T-helper 2 cell treated with Interferon-gamma antibody and Interleukin-4, amounts not matched to agents 100 ng/mL and 5 ng/mL, for 36 hours (primary cell): ENCODE measurements at places on chromosomes 4 and X. TPM values are rescaled to one million over a fixed set of nuclear protein-coding genes. Genes with fewer than 3 reads are reported as not detected.

ARMCX6 gene
- 43.4 and 43.7 TPM in 2 replicates for total RNA-seq

GASK1B gene
- total RNA-seq = not detected in 2 replicates

NMU gene
- not detected in 2 replicates for total RNA-seq

AMER1 gene
- total RNA-seq = 3.7 TPM in 2 replicates

PDCL2 gene
- total RNA-seq = not detected in 2 replicates

FRMD7 gene
- total RNA-seq = not detected in 2 replicates

IGFBP7 gene
- total RNA-seq = 0.18 and 0.23 TPM in 2 replicates

MSN gene
- 619 and 621 TPM in 2 replicates for total RNA-seq

TLR3 gene
- 0.39 and 0.41 TPM in 2 replicates for total RNA-seq

AWAT1 gene
- total RNA-seq = not detected in 2 replicates

CT83 gene
- total RNA-seq = not detected in 2 replicates

CXCL8 gene
- 2.2 and 2.3 TPM in 2 replicates for total RNA-seq

EIF1AX gene
- total RNA-seq = 61.5 and 63.4 TPM in 2 replicates

TCEAL6 gene
- not detected in 2 replicates for total RNA-seq

FNIP2 gene
- total RNA-seq = 14.4 and 15.1 TPM in 2 replicates

ANAPC4 gene
- total RNA-seq = 50.1 TPM in 2 replicates

TMEM255A gene
- total RNA-seq = not detected in 2 replicates

ZIC3 gene
- not detected in 2 replicates for total RNA-seq

GLRB gene
- not detected in 2 replicates for total RNA-seq

GYPA gene
- not detected in 2 replicates for total RNA-seq

VSIG4 gene
- total RNA-seq = not detected in 2 replicates

SRPK3 gene
- not detected in 2 replicates for total RNA-seq
